ENCODE measurements at places on chromosomes 6 and 20.

DNA sequence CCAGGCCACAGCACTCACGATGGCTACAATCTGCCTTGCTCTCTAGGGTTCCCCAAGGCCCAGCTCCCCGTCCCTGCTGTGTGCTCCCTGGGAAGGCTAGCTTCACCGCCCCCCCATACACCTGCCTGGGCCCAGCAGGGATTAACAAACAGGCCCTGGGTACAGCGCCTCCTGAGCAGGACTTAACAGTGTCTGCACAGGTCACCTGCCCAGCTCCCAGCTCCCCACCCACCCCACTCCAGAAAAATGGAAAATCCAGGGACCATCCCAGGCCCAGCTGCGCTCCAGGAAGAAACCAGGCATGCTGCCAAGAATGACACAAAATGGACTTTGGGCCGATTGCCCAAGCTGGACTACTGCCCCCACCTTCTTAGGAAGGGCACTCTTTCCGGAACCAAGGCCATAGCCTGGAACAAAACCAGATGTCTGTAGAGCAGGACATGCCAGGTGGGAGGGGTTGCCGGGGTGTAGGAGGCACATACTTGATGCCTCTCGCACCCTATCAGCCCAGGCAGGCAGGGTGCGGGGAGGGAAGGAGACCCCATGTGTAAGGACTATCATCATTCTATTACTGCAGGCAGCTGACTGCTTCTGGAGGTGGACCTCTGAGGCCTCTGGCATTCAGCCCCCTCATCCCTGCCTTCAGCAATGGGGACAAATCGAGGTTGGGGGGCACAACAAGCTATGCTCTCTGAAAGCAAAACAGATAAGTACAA is 104.9 kb downstream of the SNX5 start:
- DNase-seq: peak; percentile 68
- no peak overlapping the region for H3K27ac ChIP-seq
- H3K4me1 ChIP-seq: peaks cover 56% of the 10 kb centered on the region
- no peak overlapping the region for H3K4me3 ChIP-seq

GRCh38 chr6:163405412-163406309 is 8.9 kb upstream of the QKI start:
- H3K4me1 ChIP-seq: peaks cover 44% of the 10 kb centered on the region
- peak overlapping the region; percentile 94 for H3K27ac ChIP-seq
- no peaks in the 10 kb centered on the region for H3K36me3 ChIP-seq
- peak; percentile 92 for DNase-seq
- peak overlapping the region; percentile 33 for H3K4me3 ChIP-seq

DNA sequence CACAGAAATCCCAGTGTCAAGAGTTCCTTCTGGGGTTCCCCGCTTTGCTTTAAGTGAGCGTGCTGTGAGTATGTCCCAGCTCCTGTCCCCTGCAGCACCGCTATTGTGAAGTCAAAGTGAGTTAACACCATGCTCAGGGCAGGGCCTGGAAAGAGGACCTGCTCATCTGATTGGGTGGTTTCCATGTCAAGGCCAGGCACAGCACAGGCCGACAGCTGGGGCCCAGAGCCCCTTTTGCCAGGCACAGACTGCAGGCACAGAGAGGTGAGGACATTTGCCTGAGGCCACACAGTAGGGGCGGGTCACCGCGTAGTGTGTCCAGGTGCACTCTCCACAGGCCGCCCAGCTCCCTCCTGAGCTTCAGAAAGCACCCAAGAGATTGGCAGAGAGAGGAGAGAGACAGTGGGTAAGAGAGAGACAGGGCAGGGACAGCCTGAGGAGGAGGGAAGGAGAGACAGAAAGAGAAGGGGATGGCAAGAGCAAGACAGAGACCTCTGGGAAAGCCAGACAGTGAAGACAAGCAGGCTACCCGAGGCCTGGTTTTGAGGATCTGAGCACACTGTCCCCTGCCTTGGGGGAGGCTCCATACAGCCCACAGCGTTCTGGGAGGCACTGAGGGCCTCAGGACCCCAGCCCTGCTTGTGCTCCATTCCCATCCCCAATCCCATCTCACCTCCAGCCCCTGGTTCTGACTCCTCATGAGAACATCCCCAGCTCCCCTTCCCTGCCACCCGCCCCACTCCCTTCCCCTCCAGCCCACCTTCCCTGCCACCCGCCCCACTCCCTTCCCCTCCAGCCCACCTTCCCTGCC is 6.5 kb upstream of the BPIFB1 start:
- H3K36me3 ChIP-seq: no peaks in the 10 kb centered on the region
- no peak for DNase-seq
- no peaks in the 10 kb centered on the region for H3K27me3 ChIP-seq
- no peaks in the 10 kb centered on the region for H3K4me1 ChIP-seq
- H3K4me3 ChIP-seq: no peak overlapping the region

DNA sequence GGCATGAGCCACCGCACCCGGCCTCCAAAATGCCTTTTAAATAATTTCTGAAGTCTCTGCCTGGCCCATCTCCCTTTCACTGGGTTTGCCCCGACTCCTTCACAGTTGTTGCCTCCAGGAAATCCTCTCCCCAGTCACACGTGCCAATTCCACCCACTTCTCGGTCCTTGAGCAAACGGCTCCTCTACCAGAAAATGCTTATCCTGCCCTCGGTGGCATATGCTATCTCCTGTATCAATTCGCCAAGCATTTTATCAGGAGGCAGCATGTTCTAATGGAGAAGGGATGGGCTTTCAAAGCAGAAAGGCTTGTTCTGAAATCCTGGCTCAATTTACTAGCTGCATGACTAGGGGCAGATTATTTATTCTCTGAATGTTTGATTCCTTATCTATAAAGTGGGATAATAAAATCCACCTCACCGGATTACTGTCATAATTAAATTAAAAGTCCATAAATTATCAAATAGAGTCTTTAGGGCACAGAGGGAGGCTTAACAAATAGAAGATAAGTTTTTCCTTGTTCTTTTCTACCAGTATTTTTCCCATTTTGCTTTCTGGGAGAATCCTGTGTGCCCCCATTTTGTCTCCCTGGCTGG is 66.3 kb downstream of the PPP1R3G start:
- H3K4me1 ChIP-seq: no peaks in the 10 kb centered on the region
- no peak overlapping the region for H3K4me3 ChIP-seq
- no peak overlapping the region for H3K27ac ChIP-seq
- DNase-seq: no peak
- no peaks in the 10 kb centered on the region for H3K27me3 ChIP-seq

GRCh38 chr6:11214084-11214833 is 18.2 kb downstream of the NEDD9 start:
- DNase-seq: no peak
- no peak overlapping the region for H3K4me3 ChIP-seq
- H3K27me3 ChIP-seq: no peaks in the 10 kb centered on the region
- H3K27ac ChIP-seq: no peak overlapping the region
- H3K4me1 ChIP-seq: peaks cover 98% of the 10 kb centered on the region

DNA sequence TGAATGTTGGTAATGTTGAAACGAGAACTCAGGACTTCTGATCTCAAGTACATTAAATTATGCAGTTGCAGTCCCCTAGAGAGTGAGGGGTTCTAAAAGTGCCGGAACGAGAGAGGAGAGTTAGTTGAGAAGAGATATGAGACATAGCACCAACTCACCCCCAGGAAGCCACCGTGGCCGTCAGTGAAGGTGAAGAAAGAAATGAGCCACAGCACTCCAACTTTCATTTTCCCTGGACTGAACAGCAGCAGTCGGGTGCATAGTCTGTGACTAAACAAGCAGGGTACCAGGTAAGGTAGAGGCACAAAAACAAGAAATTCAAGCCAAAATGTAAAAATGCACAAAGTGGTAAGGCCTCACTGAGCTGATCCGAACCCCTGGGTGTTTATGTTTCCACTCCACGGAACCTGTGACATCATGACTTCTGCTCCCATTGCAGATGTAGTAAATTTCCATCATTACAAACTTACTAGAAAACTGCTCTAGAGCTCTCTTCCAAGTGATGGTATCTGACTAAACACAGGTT is 13.2 kb downstream of the ADGRF1 start:
- DNase-seq: no peak
- H3K4me1 ChIP-seq: no peaks in the 10 kb centered on the region
- H3K36me3 ChIP-seq: no peaks in the 10 kb centered on the region
- no peak overlapping the region for H3K27ac ChIP-seq
- no peaks in the 10 kb centered on the region for H3K27me3 ChIP-seq

DNA sequence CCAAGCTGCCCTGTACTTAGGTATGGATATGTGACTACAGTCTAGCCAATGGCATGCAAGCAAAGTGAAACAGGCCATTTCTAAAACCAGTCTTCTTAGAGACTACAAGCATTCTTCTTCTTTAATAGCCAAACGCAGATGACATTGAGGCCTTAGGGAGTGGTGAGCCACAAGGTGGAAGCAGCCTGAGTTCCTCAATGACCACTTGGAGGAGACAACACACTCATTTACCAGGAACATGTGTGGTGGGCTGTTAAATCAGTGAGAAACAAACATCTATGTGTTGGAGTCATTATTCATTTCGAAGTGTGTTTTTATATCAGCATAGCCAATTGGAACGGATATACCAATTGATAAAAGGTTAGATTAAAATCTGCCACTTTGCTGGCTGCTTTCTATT is 122.0 kb downstream of the GFRAL start:
- no peaks in the 10 kb centered on the region for H3K27me3 ChIP-seq
- H3K27ac ChIP-seq: no peak overlapping the region
- H3K36me3 ChIP-seq: no peaks in the 10 kb centered on the region
- H3K4me3 ChIP-seq: no peak overlapping the region
- DNase-seq: no peak

DNA sequence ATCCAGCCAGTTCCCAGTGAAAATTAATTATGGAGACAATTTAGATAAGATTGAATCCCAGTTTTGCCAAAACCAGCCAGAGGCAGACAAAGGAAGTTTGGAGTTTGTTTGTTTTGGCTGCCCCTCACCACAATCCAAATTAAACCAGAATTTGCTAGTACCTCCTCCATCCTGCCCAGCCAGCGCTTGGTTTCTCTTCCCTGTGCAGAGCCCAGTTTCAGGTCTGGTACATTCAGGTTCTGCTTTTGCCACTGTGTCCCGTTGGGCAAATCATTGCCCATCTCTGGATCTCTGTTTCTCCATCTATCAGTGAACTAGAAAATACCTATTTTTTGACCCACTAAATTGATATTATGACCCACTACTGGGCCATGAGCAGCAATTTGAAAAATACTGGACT is 26.4 kb downstream of the FOXP4 start:
- H3K27me3 ChIP-seq: no peaks in the 10 kb centered on the region
- peaks cover 17% of the 10 kb centered on the region for H3K4me1 ChIP-seq

- H3K4me3 ChIP-seq: no peak overlapping the region
- peak; percentile 61 for DNase-seq
- H3K36me3 ChIP-seq: no peaks in the 10 kb centered on the region
- H3K27me3 ChIP-seq: no peaks in the 10 kb centered on the region
Measured at GRCh38 chr20:63125838-63126601, 89.9 kb downstream of the YTHDF1 start.

Measured in spleen (tissue), 13 donors.